ENCODE measurements at places on chromosomes 11 and 22. TPM values are rescaled to one million over a fixed set of nuclear protein-coding genes. Genes with fewer than 3 reads are reported as not detected.

The TMEM86A gene
- total RNA-seq = 0.87 TPM

DNA sequence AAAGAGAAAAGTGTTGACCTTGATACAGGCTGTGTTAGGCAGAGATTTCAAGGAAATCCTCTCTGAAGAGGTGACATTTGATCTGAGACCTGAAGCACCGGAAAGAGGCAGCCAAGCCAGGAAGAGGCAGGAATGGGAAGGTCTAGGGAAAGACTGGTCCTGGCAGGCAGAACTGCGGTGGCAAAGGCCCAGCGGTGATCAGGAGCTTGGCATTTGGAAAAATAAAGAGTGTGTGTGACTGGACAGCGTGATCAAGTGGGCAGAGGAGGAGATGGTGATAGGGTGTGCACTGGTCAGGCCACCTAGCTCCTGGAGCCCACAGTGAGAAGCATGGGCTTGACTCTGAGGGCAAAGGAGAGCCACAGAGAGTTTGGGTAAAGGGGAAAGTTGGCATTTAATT is 27.2 kb upstream of the GAB4 start:
- no peak overlapping the region for H3K27ac ChIP-seq
- DNase-seq = no peak
- no peak overlapping the region for H3K4me3 ChIP-seq
- H3K4me1 ChIP-seq = no peaks in the 10 kb centered on the region
- H3K27me3 ChIP-seq = no peaks in the 10 kb centered on the region

The CRYBB2 gene
- not detected for total RNA-seq

DNA sequence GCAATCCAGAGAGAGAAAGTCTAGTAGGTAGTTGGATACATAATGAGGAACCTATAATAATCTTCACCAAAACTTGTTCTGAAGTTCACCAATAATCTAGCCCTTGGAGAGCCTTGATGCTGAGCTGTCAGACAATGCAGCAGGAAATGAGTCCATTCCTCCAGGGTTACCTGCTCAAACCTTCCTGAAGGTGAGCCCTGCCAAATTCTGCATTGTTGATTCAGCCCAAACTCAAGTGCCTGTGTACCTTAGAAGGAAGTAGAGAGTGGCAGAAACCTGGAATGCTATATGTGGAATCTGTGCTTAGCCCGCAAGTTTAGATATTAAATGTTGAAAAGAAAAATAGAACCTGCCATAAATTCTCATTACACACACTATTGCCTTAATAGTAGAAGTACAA is 77.4 kb upstream of the SPON1 start:
- DNase-seq = no peak
- no peak overlapping the region for H3K4me3 ChIP-seq
- no peak overlapping the region for H3K27ac ChIP-seq
- no peaks in the 10 kb centered on the region for H3K27me3 ChIP-seq
- no peaks in the 10 kb centered on the region for H3K4me1 ChIP-seq

The CHRNA10 gene
- 0.21 TPM for total RNA-seq
